Astrocyte of the cerebellum (primary cell): ENCODE measurements at places on chromosomes 3 and 15.

DNA sequence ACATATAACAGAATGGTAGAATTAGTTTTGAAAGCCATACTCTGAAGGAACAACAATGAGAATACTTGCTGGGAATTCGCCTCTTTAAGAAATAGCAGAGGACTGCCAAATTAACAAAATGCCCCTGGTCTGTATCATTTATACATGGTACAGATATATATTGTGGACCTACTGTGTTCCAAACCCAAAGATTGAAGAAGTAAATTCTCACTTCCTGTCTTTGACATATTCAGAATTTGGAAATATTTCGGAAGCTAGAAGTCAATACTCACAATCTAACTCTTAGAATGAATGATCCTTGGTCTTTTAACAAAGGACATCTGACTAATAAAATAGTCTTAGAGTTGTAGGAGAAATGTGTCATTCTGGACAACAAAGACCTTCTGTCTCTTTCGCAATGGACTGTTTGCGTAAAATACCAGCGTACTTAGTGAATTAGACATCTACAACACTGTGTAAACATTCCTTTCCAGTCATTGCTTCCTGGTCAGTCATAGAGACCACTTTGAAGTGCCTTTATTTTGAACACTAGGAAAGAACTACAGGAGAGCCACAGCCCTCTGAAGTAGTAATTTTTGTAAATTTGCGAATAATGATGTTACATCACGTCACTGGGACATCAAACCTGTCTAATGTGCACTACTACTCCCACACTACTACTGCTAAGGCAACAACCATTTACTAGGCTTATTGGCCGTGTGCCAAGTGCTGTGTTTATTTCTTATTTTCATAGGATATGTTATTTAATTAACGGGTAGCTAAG is 68.0 kb downstream of the CHL1 start:
- DNase-seq: peak; percentile 85

DNA sequence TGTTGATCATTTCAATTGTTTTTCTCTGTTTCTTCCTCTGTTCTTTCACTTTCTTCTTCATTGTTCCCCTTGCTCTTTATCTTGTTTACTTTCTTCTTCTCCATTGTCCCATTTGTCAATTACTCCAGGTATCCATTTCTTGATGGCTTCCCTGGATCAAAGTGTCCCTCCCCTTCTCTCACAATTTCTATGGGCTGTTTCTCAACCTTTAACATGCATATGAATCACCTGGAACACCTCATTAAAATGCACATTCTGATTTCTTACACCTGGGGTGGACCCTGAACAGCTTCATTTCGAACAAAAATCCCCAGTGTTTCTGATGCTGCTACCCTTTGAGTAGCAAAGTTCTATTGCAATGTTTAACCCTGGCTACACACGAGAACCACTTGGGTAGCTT is 454.8 kb downstream of the EPHA6 start:
- no peak for DNase-seq

- DNase-seq: peak; percentile 64
These were observed 222.8 kb downstream of the PTPRG start for GRCh38 chr3:61783993-61784718.

- no peak for DNase-seq
These were observed 12.7 kb downstream of the CD200 start for GRCh38 chr3:112345681-112346080.

GRCh38 chr15:90184119-90184785 is 16.9 kb upstream of the SEMA4B start:
- no peak for DNase-seq

DNA sequence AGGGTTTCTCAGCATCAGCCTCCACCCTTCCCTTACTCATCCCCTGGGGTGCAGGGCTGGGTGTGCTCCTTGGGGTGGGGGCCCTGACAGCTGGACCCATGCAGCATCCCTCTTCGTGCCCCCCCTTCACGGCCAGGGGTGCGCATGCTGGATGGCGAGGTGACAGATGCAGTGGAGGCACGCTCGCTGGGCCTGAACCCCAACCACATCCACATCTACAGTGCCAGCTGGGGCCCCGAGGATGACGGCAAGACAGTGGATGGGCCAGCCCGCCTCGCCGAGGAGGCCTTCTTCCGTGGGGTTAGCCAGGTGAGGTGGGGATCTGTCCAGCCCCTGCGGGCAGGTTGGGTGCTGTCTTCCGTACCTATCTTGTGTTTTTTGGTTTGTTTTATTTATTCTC is 6.3 kb upstream of the FES start:
- DNase-seq: no peak

DNA sequence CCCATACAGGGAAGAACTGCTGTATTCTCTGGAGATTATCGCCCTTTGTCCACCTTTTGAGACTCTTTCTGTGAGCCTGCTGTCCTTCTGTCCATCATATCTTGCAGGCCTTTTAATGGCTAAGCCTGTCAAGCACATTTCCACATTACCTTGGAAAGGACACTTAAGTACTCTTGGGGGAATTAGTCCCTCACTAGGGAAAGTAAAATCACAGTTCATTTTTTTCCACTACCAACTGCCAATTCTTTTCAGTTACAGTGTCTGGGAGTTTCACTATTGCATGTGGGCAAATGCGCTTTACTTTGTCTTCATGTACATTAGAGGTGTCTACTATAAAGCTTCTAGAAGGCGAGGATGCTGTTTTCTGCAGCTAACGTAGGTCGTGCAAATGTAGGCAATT is 242.1 kb downstream of the NSUN3 start:
- no peak for DNase-seq

- DNase-seq: no peak
These were observed 103.1 kb downstream of the VGLL3 start for GRCh38 chr3:86887876-86888275.

- DNase-seq: no peak
These were observed 31.1 kb downstream of the TPM1 start for GRCh38 chr15:63073497-63074172.
